ENCODE measurements at places on chromosomes 1 and 21.

DNA sequence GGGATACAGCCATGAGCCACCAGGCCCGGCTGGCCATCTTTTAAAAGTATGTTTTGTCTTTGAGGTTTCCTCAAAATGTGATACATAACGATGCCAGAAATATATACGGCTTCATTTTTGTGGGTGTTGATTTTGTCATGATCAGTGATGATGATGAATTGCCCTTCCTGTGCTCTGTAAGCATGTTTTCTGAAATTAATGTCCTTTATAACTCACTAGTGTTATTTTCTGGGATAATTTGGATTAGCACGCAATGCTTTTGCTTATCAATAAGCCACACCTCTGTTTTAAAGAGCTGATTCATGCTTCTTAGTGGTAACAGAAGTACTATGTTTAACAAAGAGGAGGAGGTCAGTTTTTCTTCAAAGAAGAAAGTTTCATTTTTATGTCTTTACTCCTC is 25.6 kb downstream of the PHACTR4 start:
- DNase-seq: no peak

DNA sequence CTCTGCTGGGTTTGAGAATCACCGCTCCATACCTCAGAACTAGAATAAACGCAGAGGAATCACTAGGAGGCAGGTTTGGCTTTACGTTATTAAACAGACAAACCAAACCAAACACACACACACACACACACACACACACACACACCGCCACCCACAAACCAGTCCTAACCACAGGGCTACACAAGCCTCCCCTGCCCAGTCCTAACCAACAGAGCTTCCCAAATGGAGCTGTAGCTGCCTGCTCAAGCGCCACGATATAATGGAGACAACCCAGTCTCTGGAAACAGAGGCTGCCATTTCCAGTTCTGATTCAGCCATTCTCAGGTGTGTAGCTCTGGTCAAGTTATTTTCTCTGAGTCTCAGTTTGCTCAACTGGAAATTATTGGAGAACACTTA is 519.1 kb downstream of the SMYD3 start:
- no peak for DNase-seq

GRCh38 chr1:169877800-169878491 is 15.8 kb downstream of the SCYL3 start:
- DNase-seq: no peak

DNA sequence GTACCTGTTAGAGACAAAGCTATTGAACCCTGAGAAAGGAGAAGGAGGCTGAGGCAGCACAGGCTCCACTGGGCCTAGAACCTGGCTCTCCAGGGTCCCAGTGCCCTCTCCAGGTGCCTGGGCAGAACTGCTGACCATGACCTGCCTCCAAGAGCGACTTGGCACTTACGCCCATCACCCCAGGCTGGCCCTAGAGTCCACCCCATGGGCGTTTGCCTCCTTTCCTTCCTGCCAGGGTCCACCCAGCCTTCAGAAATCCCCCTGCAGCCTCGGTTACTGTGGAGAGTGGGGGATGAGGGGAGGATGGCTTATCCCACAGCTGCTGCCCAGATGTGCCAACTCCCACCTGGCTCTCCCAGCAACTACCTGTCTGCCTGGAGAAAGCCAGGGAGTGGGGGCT is 14.7 kb upstream of the C1QA start:
- no peak for DNase-seq

- DNase-seq: no peak
Observed at GRCh38 chr1:40042341-40042740, 1.8 kb downstream of the CAP1 start.

- no peak for DNase-seq
Observed at GRCh38 chr1:11802616-11802972, 3.2 kb downstream of the MTHFR start.
